HTR-8/SVneo (cell line): ENCODE measurements at places on chromosomes 1 and 21.

DNA sequence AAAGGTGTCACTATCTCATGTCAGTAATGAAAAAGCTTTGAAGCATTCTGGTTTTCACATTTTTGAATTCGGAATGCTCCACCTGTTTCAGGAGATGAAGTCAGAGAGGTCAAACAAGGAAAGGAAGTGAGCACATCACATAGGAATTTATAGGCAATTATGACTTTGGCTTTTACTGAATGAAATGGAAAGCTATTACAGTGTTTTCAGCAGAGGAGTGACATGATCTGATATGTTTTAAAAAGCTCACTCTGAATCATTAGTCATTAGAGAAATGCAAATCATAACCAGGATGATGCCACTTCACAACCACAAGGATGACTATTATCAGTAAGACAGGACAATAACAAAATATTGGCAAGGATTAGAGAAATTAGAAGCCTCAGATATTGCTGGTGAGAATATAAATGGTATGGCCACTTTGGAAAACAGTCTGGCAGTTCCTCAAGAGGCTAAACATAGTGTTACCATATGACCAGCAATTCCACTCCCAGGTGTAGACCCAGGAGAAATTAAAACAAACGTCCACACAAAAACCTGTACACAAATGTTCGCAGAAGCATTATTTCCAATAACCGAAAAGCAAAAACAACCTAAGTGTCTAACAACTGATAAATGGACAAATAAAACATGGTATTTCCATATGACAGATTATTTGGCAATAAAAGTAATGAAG, 7.5 kb downstream of the TAF1A start:
- DNase-seq, result peak; percentile 41

GRCh38 chr1:72075425-72075824, 206.9 kb downstream of the NEGR1 start:
- no peak for DNase-seq

- no peak for DNase-seq
Observed at GRCh38 chr1:206554211-206554610, 46.9 kb downstream of the RASSF5 start.

DNA sequence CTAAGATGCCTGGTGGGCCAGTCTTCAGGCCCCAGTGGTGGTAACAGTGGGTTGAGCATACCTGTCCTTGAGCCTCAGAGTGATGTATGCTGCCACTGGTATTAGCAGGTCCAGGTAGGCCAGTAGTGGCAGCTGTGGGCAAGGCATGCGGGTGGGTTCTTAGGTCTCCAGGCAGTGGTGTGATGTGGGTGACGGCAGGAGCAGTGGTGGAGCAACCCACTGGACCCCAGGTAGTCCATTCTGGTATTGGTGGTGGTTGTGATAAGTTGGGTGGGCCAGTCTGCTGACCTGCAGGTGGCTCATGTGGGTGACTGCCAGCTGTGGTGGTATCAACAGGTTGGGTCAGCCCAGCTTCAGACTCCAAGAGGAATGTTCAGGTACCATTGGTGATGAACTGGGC, 165.0 kb upstream of the GORAB start:
- DNase-seq, result no peak

- DNase-seq, result no peak
Observed at GRCh38 chr1:165879946-165880345, 52.5 kb downstream of the UCK2 start.

DNA sequence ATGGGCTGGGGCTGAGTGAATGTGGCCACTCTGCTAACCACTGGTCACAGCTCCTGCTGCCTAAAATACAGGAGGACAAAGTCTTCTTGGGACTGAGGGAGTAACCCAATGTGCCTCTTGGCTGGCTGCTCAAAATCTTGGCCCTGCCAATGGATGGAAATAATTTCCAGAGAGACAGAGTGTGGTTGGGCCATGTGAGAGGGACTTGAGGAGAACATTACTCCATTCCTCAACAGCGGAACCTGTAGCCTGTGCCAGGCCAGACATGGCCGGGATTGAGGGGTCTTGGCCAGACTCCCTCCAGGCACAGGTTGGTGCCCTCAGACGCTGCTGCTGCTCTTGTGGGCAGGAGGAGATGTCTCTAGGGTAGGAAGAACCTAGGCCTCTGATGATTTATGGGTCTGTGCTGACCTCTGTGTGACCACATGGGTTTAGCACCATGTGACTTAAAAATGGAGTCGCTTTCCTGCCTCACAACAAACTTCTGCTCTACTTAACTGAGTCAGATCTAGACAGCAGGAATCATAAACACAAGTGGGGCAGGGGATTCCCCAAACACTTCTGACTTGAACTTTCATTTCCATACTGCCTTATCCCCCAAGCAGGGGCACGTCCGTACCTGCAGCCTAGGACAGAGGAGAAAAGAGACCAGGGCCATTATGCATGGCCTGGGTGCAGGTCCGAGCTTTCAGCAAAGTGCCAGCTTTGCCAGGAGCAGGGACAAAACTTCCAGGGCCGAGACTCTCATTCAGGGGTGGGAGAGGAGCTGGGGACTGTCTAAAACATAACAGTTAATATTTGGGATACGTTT, 79.2 kb downstream of the CD34 start:
- DNase-seq, result no peak

DNA sequence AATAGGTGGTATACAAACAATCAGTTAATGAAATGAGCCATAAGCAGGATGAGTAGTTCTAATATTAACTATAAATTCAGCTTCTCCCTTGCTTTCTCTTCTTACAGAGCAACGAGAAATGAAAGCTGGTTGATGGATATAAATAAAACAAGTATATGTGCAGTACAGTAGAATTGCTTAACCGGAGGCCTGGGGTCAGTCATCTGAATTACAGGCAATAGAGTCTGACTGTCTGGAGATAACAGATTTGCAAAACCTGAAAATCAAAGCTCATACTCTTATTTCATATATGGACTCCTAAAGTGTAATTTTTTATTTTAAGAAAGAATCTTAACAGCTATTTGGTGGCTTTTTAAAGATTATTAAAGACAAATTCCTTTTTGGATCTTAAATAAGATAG, 43.1 kb upstream of the SGIP1 start:
- DNase-seq, result no peak

- peak; percentile 19 for DNase-seq
Observed at GRCh38 chr1:228236744-228237143, 28.9 kb downstream of the OBSCN start.

- peak; percentile 41 for DNase-seq
Observed at GRCh38 chr1:238653693-238654321, 732.6 kb upstream of the CHRM3 start.

- DNase-seq, result no peak
Observed at GRCh38 chr1:4756851-4757580, 102.6 kb downstream of the AJAP1 start.

- no peak for DNase-seq
Observed at GRCh38 chr1:167629681-167630567, at the start of gene RCSD1. TSS of gene RCSD1 (plus strand) at chr1:167630232. CDS start at chr1:167630424, 192 bp downstream.

DNA sequence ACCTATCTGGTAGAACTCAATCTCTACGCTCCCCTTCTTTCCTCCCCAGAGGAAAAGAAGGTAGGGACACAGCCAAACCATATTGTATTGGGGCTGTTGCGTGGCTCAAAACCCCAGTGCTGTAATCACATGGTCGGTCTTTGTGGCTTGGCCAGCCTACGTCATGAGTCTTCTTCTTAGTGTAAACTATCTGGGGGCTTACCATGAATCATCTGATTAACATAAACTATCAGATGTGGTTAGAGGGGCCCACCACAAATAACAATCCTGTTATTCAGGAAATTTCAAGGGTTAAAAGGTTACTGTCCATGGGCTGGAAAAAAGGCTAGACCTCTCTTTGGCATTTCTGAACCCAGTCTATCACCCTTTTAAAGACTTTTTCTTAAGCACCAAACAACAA, 49.5 kb upstream of the GPR52 start:
- no peak for DNase-seq

- DNase-seq, result no peak
Observed at GRCh38 chr1:94807742-94808491, 12.2 kb upstream of the SLC44A3 start.

DNA sequence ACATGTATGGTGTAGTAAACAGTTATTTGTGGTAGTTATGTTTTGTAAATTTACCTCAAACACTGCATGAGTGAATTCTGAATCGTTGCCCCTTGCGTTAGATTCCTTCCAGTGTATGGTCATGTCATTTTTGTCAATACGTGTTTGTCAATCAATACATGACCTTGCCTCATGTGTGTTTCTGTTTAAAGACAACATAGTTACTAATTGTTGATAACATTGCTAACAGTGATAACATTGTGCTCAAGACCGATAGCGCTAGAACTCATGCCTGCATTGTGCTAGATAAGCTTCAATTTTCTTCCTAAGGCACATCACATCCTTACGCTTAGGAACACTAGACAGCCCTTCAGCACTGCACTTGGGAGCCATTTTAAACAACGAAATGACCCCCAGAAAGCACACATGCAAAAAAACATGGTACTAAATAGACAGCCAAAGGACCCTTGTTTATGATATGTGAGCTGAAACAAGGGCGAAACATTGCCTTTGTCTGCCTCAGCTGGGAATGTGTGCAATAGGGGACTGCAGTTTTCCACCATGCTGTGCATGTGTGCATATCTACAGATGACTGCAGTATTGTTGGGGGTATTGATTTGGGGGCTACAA, 37.3 kb downstream of the MRPS6 start:
- DNase-seq, result no peak

DNA sequence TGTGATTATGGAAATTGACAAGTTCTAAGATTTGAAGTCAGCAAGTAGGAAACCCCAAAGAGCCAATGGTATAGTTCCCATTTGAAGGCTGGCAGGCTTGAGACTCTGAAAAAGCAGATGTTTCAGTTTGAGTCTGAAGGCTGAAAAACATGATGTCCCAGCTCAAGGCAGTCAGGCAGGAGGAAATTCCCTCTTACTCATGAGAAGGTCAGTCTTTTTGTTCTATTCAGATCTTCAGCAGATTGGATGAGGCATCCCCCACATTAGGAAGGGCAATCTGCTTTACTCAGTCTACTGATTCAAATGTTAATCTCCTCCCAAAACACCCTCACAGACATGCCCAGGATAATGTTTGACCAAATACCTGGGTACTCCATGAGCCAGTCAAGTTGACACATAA, 372.5 kb upstream of the ST6GALNAC5 start:
- no peak for DNase-seq

- peak; percentile 78 for DNase-seq
Observed at GRCh38 chr21:33655588-33656221, 13.4 kb downstream of the ITSN1 start.

GRCh38 chr1:219682788-219683187, 69.9 kb upstream of the ZC3H11B start:
- DNase-seq, result no peak

DNA sequence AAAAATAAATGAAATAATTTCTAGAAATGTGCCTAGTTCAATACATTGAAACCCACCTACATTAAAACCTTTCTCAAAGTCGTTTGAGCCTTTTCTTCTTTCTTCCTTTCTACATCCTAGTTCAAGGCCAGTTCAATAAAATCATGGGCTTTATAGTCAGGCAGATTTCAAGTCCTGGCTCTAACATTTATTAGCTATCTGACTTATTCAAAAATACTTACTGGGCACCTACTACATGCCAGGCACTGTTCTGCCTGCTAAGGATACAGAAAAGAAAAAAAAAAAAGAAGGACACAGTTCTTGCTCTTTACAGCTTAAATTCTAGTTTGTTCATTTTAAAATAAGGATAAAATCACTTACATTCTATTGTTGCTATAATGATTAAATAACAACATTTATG, 134.2 kb upstream of the FGGY start:
- DNase-seq, result no peak

DNA sequence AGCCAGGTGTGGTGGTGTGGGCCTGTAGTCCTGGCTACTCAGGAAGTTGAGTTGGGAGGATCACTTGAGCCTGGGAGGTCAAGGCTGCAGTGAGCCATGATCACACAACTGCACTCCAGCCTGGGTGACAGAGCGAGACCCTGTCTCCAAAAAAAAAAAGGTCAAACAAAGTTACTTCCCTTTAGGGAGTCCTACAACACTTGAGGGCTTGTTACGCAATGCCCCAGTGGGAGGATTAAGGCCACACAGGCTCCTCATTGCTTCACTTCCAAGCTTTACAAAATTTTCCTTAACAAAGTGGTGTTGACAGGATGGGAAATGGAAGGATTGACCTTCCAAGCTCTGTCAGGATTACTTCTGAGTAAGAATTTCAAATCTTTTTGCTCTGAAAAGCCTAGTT, 6.2 kb upstream of the EXTL1 start:
- no peak for DNase-seq

GRCh38 chr1:237712082-237712481, 178.6 kb downstream of the ZP4 start:
- no peak for DNase-seq

DNA sequence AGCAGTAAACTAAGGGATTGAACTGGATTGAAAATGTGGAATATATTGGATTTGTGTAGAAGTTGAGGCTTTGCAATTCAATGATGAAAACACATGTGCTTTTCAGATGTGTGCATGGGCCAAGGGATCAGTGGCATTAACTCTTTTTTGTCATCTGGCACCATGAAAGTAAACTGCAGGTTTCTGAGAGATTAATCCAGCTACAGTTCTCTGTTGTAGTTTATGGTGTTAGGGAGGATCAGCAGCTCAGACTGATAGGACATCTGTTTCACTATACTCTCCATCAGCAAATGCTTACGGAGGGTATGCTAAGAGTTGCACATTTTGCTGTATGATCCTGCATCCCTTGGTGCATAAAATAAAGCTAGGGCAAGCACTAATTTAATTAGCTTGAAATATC, 82.6 kb downstream of the C1orf21 start:
- DNase-seq, result no peak

GRCh38 chr1:215526147-215526845, 40.8 kb upstream of the KCTD3 start:
- peak; percentile 31 for DNase-seq

GRCh38 chr1:229106526-229107125, 164.3 kb upstream of the RAB4A start:
- no peak for DNase-seq

DNA sequence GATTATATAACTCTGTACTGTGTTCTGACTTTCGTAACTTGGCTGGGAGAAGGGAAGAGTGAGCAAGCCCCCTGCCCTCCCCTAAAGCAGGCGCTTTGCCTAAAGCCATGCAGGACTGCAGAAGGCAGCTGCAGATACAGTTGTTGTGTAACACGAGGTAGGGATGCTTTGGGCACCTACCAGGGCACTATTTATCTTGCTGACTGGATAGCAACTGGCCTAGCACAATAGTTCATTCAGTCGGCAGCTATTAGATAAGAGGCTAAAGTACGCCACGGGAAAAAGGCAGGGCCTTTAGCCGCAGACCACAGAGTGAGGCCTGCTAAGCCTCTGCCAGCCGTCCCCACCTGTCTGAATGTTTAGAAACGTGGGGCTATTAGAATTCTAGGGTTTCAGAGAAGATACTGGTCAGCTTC, 80.9 kb downstream of the TTC3 start:
- no peak for DNase-seq
